ENCODE measurements at places on chromosomes 5 and 9.
A peak's percentile ranks its signal among the peaks of the same experiment; 100 is the strongest.

DNA sequence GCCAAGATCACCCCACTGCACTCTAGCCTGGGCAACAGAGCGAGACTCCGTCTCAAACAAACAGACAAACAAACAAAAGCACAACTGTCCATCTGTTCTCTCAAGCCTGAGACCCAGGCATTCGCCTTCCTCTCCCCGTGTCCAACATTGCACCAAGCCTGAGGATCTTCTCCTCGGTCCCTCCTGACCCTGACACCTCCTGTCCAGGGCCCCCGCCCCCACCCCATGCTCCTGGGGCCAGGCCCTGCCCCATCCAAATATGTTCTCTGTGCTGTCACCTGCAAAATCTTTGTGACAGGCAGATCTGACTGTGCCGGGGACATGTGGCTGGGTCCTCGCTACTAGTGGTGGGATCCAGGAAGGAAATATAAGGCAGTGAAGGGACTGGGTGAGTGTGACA lies 33.4 kb upstream of the UNC5A start:
- DNase-seq = peak; percentile 1

DNA sequence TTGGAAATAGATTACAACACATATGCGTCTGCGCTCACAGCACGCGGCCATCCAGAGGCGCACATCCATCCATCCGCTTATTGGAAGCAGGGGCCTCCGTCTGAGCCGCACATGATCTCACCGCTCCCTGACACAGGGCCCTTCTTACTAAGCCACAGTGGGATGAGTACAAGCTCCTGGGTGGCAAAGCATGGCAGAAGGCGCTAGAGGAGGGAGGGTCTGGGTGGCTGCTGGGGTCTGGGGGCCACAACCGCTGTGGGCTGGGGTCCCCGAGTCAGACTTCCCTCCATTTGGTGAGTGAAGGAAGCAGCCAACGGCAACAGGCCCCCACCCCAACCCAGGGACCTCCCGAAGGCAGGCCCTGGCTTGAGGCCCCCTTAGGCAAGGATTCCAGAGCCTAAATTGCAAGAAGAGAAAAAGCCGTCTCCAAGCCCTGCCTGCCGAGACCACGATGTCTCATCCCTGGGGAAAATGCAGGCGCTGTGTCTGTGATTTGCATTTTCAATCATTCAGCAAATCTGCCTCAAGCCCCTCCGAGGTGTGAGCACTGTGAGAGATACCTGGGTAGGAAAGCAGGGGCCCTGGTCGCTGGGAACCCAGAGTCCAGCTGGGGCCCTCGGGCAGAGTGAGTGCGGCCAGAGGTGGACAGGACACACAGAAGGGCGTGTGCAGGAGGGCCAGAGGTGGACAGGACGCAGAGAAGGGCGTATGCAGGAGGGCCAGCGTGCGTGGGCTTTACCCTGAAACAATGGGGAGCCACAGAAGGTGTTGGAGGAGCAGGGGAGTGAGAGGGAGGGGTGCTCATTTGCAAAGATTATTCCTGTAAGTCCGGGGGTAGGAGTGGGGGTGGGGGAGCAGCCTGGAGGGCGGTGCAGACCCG lies 135.7 kb downstream of the OLFM1 start:
- no peak for DNase-seq

- DNase-seq = no peak
Measured at GRCh38 chr9:34869390-34869789, 88.7 kb upstream of the PHF24 start.

GRCh38 chr9:105154723-105155191 lies 89.7 kb upstream of the SLC44A1 start:
- no peak for DNase-seq

- DNase-seq = no peak
Measured at GRCh38 chr5:171707442-171707792, 78.2 kb upstream of the SMIM23 start.

GRCh38 chr9:129414377-129414992 lies 206.4 kb downstream of the C9orf50 start:
- peak; percentile 30 for DNase-seq

- DNase-seq = peak; percentile 45
Measured at GRCh38 chr9:35910613-35911359, 1.5 kb downstream of the SPAAR start.

Measured in stimulated activated CD4-positive, alpha-beta T cell treated with anti-CD3 and anti-CD28 coated beads, Interleukin-2, amount 100 ng/mL, for 24 hours (primary cell).